ENCODE measurements at places on chromosomes 2 and 18.

DNA sequence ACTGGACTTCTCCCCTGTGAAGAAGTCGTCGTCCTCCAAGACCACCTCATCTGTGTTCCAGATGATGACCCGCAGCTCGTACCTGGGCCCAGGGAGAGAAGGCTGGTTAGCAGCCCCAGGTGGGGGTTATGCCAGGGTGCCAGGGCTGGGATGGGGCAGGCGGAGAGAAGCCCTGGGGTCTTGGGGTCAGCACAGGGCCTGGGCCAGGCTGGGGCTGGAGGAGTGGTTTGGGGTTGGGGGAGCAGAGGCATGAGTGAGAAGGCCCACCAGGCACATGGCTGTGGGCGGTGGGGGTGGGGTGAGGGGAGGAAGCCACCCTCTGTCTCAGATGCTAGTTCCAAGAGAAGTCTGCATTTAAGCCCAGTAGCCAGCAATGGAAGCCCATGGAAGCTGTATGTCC, 15.8 kb downstream of the OTOF start:
- no peak for DNase-seq

DNA sequence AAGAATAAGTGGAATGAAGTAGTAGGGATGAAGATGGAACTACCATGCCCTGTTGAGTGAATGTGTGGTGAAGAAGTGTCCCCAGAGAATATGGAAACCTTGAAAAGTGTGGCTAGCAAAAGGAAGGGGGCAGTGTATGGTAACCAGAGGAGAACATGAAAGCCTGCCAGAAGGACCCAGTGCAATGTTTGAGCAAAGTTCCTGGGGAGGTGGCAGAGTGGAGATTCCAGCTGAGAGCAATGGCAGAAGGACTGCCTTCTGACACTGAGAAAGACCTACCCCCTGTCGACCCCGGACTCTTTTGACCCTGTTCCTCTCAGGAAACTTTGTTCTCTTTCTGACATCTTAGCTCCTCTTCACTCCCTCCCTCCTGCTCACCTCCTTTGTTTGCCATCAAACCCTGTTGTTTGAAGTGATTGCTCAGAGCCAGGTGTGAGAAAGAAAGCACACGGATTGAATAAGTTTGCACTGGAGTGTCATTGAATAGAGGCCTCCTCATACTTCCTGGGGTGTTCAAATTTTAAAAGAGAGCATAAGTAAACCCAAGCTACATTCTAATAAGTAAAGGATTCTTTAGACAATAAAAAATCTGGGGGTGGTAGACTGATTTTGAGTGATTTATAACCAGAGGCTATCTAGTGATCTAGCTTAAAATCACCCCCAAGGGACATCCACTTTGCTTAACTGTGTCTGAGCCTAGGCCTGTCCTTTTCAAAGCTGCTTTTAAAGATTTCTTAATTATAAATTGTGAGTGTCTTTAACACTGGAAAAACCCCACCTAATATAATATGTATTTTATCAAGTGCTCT, 57.1 kb downstream of the TRIB2 start:
- DNase-seq, result no peak

GRCh38 chr18:46650681-46651080, 6.3 kb downstream of the LOXHD1 start:
- no peak for DNase-seq

- no peak for DNase-seq
These were observed 868 bp downstream of the INO80D start for GRCh38 chr2:206084870-206085741.

GRCh38 chr2:237691029-237691907, 63.9 kb downstream of the LRRFIP1 start:
- no peak for DNase-seq

DNA sequence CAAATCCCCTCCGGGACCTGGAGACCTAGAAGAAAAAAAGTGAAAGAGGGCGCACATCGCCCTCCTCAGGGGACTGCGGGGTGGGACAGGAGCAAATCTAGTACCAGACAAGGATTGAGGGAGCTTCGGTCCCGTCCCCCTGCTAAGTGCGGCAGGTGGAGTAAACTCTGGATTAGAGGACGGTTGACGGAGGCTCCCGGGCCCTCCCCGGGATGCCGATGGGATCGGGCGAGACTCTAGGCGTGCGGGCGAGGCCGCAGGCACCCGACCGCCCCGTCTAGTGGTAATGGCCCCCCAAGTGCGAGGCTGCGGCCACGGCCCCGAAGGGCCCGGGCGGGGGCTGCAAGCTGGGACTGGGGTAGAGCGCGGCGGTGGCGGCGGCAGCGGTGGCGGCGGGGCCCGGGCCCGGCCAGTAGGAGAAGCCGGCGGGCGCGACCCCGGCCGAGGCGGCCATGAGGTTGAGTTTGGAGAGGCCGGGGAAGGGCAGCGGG, 3.5 kb downstream of the FEV start:
- DNase-seq, result no peak

DNA sequence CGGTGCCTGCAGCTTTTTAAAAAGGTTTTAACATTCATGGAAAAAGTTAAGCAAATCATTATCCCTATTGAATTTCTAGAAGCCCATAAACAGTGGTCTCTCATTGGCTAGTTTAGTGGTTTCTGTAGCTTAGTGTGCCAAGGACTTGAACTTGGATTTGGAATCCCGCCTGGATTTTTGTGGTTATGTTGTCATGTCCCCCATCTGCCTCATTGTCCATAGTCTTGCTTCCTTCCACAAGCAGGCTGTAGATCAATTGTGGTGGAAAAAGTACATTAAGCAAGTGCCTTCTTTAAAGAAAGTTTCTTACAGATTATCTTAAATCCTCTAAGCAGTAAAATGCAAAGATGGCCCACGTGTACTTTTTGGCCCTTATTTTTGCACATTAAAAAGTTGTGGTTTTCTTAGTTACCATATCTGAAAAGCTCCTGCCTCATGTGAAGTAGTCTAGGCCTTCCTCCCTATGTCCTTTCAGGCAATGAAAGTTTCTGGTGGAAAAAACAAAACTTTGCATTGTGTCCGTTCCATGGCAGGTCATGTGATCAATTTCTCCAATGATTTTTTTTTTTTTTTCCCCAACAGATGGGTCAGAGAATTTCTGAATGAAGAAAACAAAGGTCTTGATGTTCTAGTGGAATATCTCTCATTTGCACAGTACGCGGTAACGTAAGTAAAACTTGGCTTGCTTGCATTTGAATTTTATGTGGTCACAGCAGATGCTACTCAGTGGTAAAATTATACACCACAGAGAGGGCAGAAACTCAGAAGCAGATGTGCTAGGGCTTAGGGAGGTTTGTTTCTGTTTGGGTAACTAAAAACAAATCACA, 158.9 kb downstream of the PRPF40A start:
- DNase-seq, result no peak

DNA sequence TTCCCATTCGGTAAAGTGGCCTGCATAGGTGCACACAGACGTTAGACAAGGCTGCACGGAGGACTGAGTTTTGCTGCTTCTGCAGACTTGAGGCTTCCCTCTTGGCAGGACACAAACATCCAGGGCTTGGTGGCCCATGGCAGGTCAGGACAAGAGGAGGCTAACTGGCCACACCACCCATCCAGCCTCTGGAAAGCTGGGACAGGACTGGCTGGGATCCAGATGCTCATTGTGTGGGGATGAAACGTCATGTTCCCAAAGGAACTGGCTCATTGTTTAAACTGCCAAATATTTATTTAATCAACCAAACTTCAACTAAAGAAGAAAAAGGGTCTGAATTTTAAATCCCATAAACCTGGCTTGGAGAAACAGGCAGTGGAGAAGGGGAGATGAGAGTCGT, 239.1 kb upstream of the EPAS1 start:
- DNase-seq, result no peak

- DNase-seq, result peak; percentile 51
These were observed 5.4 kb downstream of the SPR start for GRCh38 chr2:72892506-72893173.

DNA sequence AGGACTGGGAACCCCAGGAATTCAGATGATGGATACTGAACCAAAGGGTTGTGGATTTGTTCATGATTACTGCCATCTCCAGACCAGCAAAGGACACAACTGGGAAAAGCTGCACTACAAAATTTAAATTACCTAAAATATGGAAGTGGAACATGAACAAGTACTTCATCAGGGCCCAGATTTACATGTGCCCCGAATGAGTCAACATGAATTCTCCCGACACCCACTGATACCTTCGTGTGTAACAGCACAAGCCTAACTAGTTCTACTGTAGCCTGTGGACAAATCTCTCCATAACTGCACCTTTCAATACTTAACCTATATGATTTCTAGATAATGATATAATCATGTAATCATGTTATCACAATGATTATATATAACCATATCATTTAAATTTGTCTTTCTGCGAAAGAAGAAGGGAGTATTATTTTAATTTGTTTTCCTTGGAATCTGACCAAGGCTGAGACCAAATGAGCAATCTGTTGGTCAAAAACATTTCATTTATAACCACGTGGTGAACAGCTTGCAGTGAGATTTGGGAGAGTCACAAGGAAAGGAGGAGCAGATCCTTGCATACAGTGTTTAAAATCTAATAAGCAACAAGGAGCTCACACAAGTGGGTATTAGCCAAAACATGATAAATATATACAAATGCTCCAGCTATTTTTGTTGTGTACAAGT, 70.5 kb downstream of the CACNB4 start:
- no peak for DNase-seq

DNA sequence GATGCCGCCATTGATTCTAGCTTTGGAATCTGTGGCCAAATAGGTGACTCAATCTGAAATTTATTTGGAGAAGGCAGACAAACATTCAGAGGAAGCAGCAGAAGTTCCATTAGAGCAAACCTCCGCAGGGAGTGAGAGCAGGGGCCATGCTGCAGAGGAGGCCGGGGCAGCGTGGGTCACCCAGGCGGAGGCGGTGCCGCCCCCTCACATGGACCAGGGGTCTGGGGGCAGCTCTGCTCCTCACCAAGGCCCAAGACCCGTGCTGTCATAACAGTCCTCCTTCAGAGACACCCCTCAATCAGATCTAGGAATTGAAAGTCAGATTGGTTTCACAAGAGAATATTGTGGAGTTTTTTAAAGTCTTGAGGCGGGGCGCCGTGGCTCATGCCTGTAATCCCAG, 92.4 kb downstream of the GBX2 start:
- DNase-seq, result no peak

GRCh38 chr2:205407984-205408383, 274.3 kb upstream of the NRP2 start:
- no peak for DNase-seq

DNA sequence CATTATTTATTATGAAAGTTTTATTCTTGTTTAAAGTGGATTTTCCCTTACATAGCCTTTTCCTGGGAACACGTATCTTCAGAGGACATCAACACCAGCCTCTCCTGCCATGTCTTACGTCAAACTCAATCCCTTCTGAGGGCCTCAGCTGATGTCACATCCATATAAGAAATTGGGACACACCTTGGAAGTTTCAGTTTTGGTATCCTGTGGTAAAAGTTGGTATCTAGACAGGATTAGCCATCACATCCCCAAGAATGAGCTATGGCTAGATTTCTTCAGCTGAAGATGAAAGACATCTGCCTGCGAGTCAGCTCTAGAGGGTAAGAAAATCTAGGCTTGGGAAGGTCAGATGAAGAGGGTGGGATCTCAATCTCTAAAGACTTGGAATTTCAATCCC, 75.8 kb upstream of the ZNF516 start:
- DNase-seq, result no peak

GRCh38 chr2:78992807-78993517, 32.5 kb upstream of the REG3G start:
- no peak for DNase-seq

GRCh38 chr2:98818164-98818563, 87.2 kb upstream of the MGAT4A start:
- DNase-seq, result no peak

GRCh38 chr2:25981596-25982272, 563 bp downstream of the KIF3C start:
- no peak for DNase-seq

- peak; percentile 16 for DNase-seq
These were observed 33.5 kb downstream of the LOXHD1 start for GRCh38 chr18:46623541-46623940.

All from stimulated activated CD4-positive, alpha-beta T cell treated with anti-CD3 and anti-CD28 coated beads, Interleukin-12 subunit alpha, Interleukin-12 subunit beta, amount 100 ng/mL, for 48 hours (primary cell).